Activated CD4-positive, alpha-beta memory T cell treated with anti-CD3 and anti-CD28 coated beads for 36 hours (primary cell): ENCODE measurements at places on chromosomes 16 and 17. TPM values are rescaled to one million over a fixed set of nuclear protein-coding genes. Genes with fewer than 3 reads are reported as not detected.

- DNase-seq: no peak
Observed at GRCh38 chr16:68363658-68364521, 53.1 kb downstream of the PRMT7 start.

- DNase-seq: no peak
Observed at GRCh38 chr17:17531156-17531555, 35.0 kb upstream of the RASD1 start.

- no peak for DNase-seq
Observed at GRCh38 chr16:89913408-89914387, 5.0 kb upstream of the MC1R start.

GRCh38 chr17:82432017-82432416 lies 13.6 kb upstream of the OGFOD3 start:
- no peak for DNase-seq

DNA sequence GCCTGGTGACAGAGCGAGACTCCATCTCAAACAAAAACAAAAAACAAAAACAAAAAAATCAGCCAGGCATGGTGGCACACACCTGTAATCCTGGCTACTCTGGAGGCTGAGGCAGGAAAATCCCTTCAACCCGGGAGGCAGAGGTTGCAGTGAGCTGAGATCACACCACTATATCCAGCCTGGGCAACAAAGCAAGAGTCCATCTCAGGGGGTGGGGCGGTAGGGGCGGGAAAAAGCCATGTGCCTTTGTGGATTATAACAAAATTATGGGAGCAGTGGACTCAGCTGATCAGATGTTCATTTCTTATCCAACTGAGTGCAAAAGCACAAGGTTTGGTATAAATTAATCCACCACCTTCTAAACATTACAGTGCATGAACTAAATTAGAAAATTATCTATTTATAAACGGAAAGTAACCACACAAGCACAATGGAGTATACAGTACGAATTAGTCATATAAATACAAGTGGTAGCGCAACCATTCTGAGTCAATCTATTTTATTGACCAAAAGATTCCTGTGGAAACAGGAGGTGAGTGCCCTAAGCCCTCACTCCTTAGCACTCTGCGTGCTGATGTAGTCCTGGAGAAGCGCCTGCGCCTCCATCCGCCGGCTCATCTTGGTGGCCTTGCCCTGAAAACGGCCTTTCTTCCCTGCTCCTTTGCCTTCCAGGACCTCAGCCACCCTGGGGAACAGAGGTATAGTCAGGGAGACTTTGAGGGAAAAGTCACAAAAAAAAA lies 14.0 kb downstream of the AARSD1 start:
- no peak for DNase-seq

- DNase-seq: peak; percentile 94
Observed at GRCh38 chr16:8963821-8964441, at the start of gene USP7. USP7 (minus strand) TSS chr16:8963906; CDS start chr16:8963285, 621 bp downstream.

DNA sequence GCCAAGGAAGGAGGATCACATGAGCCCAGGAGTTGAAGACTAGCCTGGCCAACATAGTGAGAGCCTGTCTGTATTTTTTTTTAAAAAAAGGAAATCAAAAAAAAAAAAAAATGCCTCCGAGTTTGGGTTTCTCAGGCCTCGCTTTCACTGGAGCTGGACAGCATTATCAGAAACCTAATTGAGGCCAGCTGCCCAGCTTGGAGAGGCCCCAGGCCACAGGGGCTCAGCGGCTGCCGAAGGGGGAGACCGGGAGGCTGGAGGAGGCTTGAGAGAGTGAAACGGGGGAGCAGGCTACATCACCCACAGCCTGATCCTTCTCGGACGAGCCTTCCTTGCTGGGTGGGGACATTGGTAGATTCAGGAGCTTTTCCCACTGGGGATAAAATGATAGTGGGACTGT lies 5.1 kb downstream of the TTYH2 start:
- DNase-seq: no peak

CCL15 gene
- total RNA-seq: not detected

ZFPM1 gene
- 11.6 TPM for total RNA-seq
